Stimulated activated CD4-positive, alpha-beta T cell treated with anti-CD3 and anti-CD28 coated beads, Interleukin-1b, Interleukin-23, amount 100 ng/mL, for 24 hours (primary cell): ENCODE measurements at places on chromosomes 12 and 14.

DNA sequence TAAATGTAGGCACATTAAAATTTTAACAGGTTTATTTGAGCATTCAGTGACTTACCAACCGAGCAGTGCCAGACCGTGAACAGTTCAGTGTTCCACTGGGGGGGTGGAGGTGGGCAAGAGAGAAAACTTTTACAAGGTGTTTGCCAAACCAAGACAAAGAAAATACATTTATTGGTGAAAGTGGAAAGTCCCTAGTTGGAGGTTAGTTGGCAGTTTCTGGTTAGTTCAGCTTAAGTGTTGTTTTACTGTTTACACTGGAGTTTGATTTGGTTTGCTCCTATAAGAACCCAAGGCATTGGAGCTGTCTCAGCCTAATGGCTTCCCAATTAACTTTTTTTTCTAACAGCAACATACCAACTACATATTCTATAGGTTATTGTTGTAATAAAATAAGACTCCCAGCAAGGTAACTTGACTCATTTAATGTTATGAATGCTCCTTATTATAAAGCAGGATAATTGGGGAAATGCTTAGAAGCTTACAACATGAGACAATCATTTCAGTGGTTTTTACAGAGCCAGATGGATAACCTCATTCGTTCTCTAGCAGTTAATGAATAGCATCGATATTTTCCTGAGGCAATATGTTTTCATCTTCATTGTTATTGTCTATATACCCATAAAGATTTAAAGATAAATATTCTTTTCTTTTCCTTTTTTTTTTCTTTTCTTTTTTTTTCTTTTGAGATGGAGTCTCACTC is 115.8 kb downstream of the ETNK1 start:
- DNase-seq: no peak

DNA sequence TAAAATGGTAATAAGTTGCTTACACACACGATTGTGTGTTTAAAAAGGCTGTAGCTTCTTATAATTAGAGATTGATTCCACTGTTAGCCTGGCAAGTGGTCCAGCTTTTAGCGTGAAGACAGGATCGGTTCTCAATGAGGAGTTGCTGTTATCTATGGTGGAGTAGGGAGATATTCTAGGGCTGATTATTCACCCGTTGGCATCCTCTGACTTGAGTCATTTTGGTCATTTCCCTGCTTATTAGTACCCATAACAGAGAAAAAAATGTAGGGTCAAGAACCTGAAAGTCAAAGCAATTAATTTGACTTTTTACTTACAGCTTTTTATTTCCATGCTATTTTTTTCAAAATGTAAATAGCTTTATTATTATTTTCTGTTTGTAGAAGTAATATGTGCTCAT is 76.0 kb downstream of the KCNK13 start:
- DNase-seq: no peak

DNA sequence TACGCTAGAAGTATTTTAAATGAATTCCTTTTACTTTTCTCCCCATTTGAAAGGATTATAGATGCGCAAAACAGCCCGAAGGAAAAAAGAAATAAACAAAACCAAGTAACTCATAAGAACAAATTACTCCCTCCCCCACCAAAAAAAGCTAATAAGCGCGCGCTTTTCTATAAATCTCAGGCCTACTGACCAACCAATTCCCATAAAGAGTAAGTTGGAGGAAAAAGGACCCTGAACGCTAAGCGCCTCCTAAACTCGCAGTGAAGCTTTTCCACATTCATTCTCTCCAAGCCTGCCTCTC is 588 bp downstream of the MBIP start:
- no peak for DNase-seq

DNA sequence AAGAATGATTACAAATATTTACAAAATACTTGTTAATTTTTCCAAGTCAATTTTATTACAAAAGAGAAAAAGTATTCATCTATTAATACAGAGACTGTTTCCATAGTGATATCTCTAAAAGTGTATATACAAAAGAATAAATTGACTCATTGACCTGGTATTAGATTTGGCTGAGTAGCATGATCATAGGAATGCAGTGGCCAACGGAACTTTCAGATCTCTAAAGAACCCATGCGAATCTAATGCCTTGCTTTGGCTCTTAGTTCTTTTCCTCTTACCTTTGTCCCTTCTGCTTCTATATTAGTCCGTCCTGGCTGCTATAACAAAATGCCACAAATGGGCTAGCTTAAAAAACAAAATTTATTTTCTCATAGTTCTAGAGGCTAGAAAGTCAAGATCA is 717.8 kb downstream of the TMTC2 start:
- DNase-seq: no peak

DNA sequence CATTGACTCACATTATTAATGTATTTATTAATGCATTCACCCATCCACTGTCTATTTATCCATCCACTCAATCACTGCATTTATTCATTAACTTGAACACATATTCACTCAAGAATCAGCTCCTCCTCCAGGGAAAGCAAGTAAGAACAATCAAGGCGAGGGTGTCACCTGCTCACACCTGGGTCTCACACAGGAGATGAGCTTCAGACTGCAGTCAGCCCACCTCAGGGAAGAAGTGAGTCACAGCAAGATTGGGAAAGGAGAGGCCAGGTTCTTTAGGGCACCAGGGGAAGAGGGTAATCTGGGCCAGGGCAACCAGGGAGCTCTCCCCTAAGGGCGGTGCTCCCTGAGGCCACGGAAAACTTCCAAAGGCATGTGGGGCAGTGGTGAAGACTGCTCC is 367.3 kb downstream of the BCL11B start:
- DNase-seq: no peak

DNA sequence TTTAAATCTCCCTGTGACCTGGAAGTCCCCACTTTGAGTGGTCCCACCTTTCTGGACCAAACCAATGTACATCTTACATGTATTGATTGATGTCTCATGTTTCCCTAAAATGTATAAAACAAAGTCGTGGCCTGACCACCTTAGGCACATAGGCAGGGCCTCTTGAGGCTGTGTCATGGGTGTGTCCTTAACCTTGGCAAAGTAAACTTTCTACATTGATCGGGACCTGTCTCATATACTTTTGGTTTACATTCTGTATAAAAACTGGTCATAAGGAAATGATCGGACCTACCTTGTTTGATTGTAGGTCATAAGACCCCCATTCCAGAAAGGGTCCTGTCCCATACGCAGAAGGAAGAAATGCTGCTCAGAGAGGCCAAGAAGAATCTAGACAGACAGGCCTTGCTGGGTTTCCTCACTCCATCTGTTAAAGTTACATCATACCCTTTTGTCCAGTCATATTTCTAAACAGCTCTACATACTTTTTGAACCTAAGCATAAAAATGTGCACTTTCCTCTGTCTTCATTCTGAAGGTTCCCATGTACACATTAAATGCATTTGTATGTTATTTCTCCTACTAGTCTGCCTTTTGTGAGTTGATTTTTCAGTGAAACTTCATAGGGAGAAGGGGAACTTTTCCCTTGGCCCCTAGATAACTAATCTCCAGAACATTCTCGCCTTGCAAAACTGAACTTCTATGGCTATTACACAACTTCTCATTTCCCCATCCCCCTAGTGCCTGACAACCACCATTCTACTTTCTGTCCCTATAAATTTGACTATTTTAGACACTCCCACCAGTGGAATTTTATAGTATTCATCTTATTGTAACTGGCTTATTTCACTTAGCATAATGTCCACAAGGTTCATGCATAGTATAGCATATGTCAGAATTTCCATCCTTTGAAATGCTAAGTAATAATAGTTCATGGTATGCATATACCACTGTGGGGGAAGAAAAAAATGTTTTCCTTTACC is 30.2 kb upstream of the CPM start:
- no peak for DNase-seq

GRCh38 chr12:51381226-51382079 is 9.8 kb downstream of the GALNT6 start:
- no peak for DNase-seq

- no peak for DNase-seq
Observed at GRCh38 chr12:52125476-52125900, 46.0 kb downstream of the SMIM41 start.

DNA sequence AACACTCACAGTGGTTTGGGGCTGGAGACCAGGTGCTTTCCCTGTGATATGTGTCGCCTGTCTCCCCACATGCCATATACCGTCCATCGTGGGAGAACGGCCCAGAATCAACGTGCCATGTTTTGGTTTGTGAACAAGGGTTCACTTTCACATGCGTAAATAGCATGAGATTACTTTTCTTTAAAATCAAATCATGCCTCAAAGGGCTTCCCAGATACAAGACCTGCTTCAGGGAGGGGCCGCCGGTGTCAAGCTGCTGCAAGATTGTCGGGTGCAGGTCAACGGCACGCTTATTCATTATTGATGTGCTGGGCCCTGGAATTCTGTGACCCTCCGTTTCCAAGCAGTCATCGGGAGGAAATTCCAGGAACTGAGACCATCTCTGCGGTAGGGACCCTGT is 145.2 kb upstream of the RTL1 start:
- no peak for DNase-seq

GRCh38 chr12:64808110-64808509 is 16.3 kb upstream of the TBC1D30 start:
- DNase-seq: no peak

- no peak for DNase-seq
Observed at GRCh38 chr12:43108656-43109055, 443.3 kb downstream of the ADAMTS20 start.

GRCh38 chr12:116489116-116489515 is 70.1 kb upstream of the MAP1LC3B2 start:
- DNase-seq: no peak

DNA sequence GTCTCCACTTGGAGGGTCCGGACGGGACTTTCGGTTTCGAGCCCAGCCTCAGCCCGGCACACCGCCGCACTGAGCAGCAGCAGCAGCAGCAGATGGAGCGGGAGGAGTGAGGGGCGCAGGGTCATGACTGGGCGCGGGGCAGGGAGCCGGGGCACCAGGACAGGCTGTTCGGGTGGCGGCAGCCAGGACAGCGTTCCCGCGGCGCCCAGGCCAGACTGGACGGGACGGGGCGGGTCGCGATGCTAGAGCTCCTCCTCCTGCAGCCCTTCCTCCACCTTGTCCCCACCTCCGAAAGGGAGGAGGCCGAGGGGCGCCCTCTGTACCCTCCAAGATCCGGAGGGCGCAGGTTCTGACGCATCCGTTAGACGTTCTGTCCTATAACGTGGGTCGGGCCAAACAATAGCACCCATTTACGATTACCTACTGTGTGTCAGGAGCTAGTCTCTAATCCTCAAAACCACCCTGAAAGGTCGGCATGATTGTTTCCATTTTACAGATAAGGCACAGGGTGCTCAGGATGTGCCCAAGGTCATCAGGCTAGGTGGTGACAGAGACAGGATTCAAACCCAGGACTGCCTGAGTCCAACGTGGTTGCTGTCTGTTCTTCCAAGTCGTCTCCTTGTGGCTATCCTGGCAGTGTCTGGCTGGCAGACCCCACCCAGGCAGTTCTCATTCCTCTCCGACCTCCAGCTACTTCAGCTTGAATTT is at the start of gene FKBP11:
Gene FKBP11 (minus strand): TSS at position 189 of the 708 bp plus-strand sequence. CDS start 64 bp downstream, at position 125.
- DNase-seq: peak; percentile 71
